ENCODE measurements at places on chromosomes 2 and 18.

- DNase-seq, result no peak
Observed at GRCh38 chr18:48923746-48924629, 26.8 kb downstream of the SMAD7 start.

- DNase-seq, result no peak
Observed at GRCh38 chr2:219448099-219448775, 13.6 kb downstream of the SPEG start.

DNA sequence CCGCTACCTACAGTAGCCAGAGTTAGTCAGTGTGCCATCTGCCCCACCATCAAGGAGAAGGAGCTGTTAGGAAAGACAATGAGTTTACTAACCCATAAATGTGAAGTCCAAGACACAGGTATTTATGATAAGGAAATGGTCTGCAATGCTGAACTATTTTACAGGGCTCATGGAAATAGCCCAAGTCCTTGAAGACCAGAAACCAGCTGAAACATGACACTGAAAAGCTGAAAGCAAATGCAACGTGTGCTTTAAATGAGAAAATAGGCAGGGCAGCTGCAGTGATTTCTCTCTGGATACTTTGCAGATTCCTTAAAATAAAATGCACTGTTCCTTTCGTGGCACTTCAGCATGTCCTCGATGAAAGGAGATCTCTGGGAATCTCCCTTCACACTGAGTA, 256.4 kb upstream of the TCF4 start:
- no peak for DNase-seq

DNA sequence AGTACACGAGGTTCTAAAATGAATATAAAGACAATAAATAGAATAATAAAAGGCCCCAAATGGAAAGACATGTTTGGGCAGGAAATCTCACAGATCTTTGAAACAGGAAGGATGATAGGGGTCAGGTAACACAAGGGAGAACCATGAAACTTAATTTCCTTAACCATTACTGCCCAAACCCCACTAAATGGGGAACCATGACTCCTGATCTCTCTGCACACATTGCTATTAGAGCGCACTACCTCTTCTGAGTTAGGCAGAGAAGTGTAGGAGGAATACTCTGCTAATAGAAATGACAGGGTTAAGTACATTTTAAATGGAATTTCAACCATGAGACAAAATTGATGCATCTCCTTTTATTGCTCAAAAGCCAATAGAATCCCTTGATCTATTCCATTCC, 213.7 kb upstream of the SETBP1 start:
- DNase-seq, result no peak

GRCh38 chr2:15507061-15507460, 54.1 kb downstream of the NBAS start:
- no peak for DNase-seq

- DNase-seq, result no peak
Observed at GRCh38 chr18:58527952-58528287, 101.0 kb downstream of the ALPK2 start.

- no peak for DNase-seq
Observed at GRCh38 chr2:83068714-83069113, 1390.4 kb downstream of the SUCLG1 start.

DNA sequence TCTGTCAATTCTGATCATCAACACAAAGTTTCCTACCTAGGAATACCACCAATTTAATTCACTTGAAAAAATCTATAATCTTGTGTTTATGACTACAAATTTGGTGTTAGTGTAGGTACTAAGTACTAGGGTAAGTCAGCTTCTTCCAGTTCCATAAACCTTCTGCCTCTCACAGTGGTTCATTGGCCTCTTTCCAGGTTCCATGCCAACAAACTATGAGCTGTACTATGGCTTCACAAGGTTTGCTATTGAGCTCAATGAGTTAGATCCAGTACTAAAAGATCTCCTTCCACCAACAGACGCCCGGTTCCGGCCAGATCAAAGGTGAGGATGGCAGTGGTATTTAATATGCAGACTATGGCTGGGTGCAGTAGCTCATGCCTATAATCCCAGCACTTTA, 58.8 kb downstream of the PRKRA start:
- DNase-seq, result no peak

DNA sequence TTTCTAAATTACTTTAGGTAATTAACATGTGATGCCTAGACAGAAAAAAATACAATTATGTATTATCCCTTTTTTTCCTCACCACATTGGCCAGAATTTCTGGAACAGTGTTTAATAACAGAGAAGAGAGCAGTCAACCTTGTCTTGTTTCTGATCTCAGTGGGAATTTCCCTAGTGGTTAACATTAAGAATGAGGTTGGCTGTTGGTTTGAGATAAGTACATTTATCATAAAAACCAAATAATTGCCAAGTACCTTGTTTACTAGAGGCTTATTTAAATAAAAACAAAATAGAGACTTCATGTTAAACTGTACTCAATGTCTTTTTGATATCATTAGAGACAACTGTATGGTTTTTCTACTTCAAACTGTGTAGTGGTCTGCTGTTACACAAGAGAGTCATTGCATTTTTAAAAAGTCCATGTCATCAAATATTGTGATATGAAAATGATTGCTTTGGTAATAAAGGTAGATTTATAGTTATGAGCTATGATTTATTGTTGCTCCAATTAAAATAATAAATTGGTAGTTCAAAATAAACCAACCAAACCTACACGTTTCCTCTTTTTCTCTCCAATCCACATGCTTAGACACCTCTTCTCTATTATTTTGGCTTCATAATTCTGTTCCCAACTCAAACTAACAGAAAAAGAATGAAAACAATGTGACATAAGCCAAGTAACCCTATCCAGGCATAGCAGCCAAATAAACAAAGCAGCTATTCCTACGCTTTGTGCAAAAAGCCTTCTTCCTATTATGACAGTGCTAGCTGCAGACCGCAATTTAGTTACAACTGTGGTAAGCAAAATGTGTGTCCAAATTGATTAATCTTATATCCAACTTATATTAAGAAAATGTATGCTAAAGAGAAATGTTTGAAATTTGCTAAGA, 20.9 kb upstream of the TANK start:
- no peak for DNase-seq

DNA sequence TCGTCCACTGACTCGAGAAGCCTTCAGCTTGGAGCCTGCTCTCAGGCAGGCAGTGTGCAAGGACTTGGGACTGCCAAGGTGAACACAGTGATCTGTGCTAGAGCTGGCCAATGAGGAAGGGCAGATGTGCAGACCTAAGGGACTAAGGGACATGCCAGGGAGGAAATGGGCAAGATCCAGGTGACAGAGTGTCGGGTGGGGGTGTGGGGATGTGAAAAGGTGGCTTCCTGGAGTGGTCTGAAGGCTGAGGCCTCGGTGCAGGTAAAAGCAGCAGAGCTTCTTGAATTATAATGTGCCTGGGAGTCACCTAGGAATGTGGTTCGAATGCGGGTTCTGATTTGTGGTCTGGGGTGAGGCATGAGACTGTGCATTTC, 42.0 kb downstream of the STEAP3 start:
- no peak for DNase-seq

GRCh38 chr18:54119524-54120019, 104.9 kb downstream of the MBD2 start:
- DNase-seq, result peak; percentile 74

- DNase-seq, result peak; percentile 76
Observed at GRCh38 chr18:40607542-40608148, 1347.4 kb upstream of the PIK3C3 start.

GRCh38 chr2:172974762-172975161, 100.9 kb upstream of the MAP3K20 start:
- DNase-seq, result no peak

DNA sequence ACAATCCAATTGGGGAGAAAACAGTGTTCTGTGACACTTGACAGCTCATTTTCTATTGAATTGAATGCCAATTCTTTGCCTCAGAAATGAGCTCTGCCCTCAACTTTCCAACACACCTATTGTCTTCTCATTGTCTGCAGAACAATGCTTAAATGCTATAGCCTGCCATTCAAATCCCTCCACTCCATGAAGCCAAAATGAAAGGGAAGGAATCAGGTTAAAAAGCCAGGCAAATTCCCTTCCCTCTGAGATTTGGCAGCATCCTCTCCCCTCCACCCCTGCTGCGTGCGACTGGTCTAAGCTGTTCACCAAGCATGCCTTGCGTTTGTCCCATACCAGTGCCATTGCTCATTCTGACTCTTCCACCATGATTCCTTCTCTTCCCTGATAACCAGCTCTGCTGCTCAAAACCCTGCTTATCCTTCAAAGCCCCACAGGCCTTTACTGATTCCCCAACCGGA, 32.4 kb upstream of the TMEM131 start:
- no peak for DNase-seq

GRCh38 chr2:127100251-127101047, 6.5 kb downstream of the BIN1 start:
- no peak for DNase-seq

DNA sequence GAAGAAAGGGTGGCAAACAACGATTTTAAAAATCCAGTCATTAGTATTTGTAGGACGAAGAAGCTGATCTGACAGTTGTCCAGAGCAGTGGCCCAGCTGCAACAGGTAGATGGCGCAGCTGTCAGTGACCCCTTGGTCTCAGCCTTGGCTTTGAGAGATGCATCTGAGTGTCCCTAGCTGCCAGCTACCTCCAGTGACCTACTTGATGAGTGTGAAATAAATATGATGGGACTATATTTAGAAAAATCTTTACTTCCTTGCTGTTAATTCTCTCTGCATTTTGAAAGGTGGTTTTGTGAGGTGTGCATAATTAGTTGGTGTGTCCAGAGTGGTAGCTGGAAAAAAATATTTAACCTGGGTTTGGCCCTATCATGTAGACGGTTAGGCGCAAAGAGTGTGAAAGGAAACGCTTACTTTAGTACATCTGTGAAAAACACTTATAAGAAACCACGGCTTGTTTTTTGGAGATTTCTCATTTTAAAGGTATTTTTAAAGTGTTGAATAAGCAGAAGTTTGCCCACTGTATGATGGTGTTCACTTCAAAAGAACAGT, 963 bp downstream of the INPP1 start:
- DNase-seq, result no peak

- no peak for DNase-seq
Observed at GRCh38 chr2:219477815-219478214, 20.9 kb upstream of the GMPPA start.

DNA sequence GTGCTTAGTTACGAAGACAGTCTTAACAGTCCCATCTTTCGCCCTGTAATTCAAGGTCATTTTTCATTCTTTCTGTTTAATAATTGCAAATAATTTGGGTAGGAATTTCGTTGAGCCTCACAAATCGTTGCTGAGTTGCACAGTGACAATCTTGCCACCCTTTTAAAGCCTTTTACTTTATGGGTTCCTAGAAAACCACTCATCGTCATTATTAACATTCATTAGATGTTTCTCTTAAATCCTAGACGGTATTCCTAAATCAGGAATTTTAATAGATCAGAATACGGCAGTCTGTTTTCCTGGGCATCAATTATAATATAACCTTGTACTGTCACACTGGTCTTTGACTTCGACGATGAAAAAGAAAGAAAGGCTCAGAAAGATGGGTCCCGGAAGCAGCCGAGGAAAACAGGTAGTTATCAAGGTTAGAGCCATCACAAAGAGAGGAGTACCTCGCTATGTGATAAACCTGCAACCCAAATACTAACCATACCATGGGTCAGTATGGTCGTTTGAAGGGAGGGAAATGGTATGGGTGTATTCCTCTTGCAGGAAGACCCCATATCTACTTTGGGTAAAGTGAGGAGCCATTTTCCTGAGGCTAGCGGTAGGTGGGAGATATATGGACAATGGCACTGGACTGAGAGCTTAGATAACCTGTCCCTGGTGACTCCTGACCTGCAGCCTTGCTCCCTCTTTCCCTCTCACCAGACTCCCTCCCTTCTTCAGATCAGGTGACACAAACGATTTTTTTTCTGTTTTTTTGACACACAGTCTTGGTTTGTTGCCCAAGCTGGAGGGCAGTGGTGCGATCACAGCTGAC, 981 bp upstream of the SF3B1 start:
- no peak for DNase-seq

GRCh38 chr2:54638774-54639187, 84.7 kb upstream of the EML6 start:
- no peak for DNase-seq

DNA sequence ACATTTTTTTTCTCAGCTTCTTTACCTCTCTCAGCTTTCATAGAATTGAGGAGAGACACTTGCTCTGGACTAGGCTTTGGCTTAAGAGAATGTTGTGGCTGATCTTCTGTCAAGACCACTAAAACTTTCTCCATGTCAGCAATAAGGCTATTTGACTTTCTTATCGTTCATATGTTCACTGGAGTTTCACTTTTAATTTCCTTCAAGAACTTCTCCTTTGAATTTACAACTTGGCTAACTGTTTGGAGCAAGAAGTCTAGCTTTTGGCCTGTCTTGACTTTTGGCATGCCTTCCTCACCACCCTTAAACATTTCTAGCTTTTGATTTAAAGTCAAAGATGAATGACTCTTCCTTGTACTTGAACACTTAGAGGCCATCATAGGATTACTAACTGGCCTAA, 104.4 kb upstream of the SLC39A10 start:
- no peak for DNase-seq

- DNase-seq, result peak; percentile 37
Observed at GRCh38 chr2:28869494-28870145, 489 bp downstream of the TRMT61B start.

- no peak for DNase-seq
Observed at GRCh38 chr2:38709567-38710194, 41.5 kb downstream of the SRSF7 start.

DNA sequence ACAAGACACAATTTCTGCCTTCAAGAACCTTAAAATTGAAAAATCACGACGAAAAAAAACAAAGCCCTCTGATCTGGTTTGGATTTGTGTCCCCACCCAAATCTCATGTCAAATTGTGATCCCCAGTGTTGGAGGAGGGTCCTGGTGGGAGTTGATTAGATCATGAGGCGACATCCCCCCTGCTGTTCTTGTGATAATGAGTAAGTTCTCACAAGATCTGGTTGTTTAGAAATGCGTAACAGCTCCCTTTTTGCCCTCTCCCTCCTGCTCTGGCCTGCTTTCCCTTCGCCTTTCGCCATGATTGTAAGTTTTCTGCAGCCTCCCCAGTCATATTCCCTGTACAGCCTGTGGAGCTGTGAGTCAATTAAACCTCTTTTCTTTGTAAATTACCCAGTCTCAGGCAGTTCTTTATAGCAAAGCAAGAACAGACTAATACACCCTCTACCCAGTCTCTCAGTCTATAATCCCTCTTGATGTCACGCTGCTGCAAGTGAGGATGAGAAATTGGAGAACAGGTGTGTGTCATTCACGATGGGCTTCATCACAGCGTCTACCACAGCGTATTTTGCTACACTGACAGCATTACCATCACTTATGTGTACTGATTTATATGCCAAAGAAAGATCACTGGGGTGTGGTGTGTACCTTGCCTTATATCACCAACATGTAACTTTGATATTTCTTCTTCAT, 330.7 kb downstream of the MTX2 start:
- DNase-seq, result no peak

DNA sequence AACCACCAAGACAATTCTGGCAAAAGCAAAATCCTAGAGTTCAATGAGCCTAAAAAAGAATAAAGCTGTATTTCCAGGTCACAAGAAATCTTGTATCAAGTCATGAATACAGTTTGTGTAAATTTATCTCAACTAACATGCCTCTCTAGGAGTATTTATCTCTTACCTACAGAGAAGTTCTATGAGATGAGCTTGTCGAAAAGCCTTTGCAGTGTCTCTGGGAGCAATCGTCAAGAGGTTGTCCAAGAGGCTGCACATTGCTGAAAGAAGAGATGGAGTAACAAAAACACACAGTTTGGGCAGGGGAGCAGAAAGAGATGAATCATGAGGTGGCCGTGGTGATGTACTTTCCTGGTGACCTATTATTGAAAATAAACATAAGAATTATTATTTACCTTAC, 112.0 kb upstream of the CD226 start:
- no peak for DNase-seq

- no peak for DNase-seq
Observed at GRCh38 chr18:49028091-49028490, 77.3 kb upstream of the SMAD7 start.

All from NCI-H1105 (cell line).